Posterior vena cava (tissue), 2 donors: ENCODE measurements at places on chromosomes 2 and 18. TPM values are rescaled to one million over a fixed set of nuclear protein-coding genes. Genes with fewer than 3 reads are reported as not detected.

The ELOA2 gene
- total RNA-seq = not detected

The CYTIP gene
- 6.3 TPM for total RNA-seq

The CD8B2 gene
- total RNA-seq = not detected

The L3MBTL4 gene
- total RNA-seq = 17.6 TPM

The CFAP210 gene
- total RNA-seq = not detected

The TLX2 gene
- total RNA-seq = not detected

The UNC80 gene
- total RNA-seq = not detected

The HES6 gene
- total RNA-seq = 6.9 TPM

The ACMSD gene
- total RNA-seq = not detected

The POTEI gene
- not detected for total RNA-seq

The REG3G gene
- total RNA-seq = not detected

The TRIB2 gene
- 29.4 TPM for total RNA-seq

The SPC25 gene
- not detected for total RNA-seq

The FOXD4L1 gene
- total RNA-seq = not detected
